ENCODE measurements at places on chromosomes 11 and 22. TPM values are rescaled to one million over a fixed set of nuclear protein-coding genes. Genes with fewer than 3 reads are reported as not detected.

GRCh38 chr11:24623121-24623520, 126.3 kb downstream of the LUZP2 start:
- no peak for DNase-seq

- no peak for DNase-seq
These were observed 141.2 kb downstream of the CADM1 start for GRCh38 chr11:115362997-115363396.

- no peak for DNase-seq
These were observed 31.4 kb downstream of the TOLLIP start for GRCh38 chr11:1277936-1278512.

DNA sequence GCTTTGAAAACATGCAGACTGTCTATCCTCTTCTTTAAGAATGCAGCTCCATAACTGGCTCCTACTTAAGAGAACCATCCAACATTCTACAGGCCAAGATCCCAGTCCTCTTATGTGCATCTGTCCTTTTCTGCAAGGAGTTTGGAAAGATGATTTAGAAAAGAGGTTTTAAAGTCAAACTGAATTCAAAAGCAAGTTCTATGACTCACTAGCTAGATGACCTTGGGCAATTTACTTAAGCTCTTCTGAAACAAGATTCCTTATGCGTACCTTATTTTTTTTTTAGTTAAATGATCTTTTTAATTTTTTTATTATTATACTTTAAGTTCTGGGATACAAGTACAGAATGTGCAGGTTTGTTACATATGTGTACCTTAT, 29.2 kb downstream of the GUCY1A2 start:
- no peak for DNase-seq

DNA sequence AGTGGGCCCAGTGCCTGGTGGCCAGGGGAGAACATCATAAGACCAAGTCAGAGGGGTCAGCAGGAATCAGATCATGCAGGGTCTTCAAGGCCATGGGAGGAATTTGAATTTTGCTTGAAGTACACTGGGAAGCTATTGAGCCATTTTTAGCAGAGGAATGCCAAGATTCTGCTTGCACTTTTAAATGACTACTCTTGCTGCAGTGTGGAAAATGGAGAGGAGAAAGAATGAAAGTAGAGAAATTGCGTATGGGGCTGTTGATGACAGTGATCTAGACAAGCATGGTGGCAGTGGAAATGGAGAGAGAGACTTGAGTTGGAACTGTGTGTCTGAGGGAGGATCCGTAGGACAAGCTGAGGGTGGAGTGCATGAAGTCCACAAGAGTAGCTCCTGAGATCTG, 128.1 kb downstream of the WNT7B start:
- no peak for DNase-seq

GRCh38 chr11:119936426-119936825, 201.5 kb downstream of the TRIM29 start:
- DNase-seq = no peak

- DNase-seq = no peak
These were observed 1.3 kb upstream of the BARX2 start for GRCh38 chr11:129374081-129374992.

- DNase-seq = peak; percentile 44
These were observed 4.2 kb downstream of the TCIRG1 start for GRCh38 chr11:68043029-68043348.

DNA sequence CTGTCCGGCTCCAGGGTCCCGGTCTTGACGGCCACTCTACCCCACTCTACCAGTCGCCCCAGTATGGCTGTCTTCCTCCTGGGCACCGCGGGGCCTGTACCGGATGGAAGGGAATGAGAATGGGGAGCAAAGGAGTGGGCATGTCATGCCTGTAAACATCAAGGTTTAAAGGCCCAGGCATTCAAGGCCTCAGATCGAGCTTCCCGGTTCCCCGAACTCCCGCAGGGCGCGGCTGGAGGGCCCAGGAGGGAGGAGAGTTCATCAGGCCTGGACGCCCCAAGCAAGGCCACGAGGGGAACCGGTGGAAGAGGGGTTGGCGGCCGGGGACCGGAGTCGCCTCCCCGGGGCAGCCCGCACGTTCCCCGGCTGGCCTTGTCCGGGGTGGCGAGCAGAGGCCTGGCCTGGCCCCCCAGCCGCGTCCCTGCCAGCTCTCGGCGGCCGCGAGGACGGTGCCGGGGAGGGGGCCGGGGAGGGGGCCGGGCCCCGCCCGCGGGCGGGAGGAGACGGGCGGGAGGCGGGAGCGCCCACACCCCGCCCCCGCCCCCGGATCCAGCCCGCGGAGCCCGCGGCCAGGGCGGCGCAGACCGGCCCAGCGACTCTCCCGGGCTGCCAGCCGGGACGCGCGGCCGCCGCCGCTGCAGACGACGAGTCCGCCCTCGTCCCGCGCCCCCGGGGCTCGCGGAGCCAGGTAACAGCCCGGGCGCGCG, at the start of gene CDC42EP1:
Gene CDC42EP1 (plus strand): TSS at position 580 of the 707 bp plus-strand sequence. CDS start 5,870 bp downstream, outside the sequence.
- DNase-seq = peak; percentile 62

GRCh38 chr11:116211147-116211546, 561.6 kb downstream of the BUD13 start:
- no peak for DNase-seq

DNA sequence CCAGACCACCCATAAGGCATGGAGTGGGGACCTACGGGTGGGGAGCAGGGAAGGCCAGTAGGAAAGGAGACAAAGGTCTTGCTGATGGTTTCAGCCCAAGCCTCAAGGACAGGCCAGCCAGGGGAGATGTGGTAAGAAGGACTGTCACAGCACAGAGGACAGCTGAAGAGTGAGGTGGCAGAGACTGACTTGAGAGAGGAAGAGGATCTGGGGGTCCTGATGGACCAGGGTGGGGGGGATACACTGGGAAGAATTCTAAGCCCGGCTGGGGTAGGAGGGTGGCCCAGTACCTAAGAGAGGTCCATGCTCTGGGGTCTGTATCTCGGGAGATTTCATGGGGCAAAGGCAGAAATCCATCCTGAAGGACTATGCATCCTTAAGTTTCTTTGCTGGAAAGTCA, 66.1 kb upstream of the THY1 start:
- DNase-seq = no peak

DNA sequence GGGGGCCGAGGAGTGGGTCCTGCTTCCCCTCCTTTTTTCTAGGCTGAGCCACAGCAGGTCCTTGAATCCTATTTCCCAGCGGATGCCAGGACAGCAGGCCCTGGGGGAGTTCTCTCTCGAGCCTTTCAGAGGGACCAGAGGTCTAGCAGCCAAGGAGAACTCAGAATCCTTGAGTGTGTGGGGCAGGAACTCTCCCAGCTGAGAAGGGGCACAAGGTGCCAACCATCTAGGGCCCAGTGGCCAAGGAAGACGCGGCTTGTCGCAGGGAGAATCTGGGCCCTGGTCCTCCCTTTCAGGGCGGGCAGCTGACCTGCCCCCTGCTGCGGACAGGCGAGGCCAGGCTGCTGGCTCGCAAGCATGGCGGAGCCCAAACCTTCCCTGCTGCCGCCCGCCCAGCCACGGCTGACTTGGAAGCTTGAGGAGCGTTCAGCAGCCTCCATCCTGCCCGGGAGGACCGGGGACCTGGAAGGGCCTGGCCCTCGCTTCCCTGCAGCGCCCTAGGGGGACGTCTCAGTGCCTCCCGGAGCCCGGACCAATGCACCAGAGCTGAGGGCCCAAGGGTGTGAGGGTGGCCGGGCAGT, 972 bp upstream of the TSSC4 start:
- no peak for DNase-seq

DNA sequence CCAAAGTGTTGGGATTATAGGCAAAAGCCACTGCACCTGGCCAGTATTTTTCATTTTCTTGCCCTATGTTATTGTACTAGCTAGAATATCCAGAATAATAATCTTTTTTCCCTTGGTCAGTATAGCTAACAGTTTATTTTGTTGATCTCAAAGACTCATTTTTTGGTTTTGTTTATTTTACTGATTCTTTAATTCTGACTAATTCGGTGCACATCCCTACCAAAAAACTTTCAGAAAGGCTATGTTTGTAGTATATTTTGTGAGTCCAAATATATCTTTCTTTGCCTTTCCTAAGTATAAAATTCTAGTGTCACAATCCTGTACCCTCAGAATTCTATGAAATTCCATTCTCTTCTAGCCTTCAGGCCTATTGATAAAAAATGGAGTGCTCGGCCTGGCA, 84.3 kb downstream of the PHF21A start:
- no peak for DNase-seq

GRCh38 chr11:46120346-46121300, 631 bp downstream of the PHF21A start:
- DNase-seq = peak; percentile 45

- no peak for DNase-seq
These were observed 29.4 kb downstream of the CCDC83 start for GRCh38 chr11:85884581-85885021.

GRCh38 chr11:46293641-46294103, 16.2 kb downstream of the CREB3L1 start:
- DNase-seq = peak; percentile 28

Gene PLAAT4
- 1.7 TPM for polyA plus RNA-seq

Gene CCDC157
- polyA plus RNA-seq = 0.95 TPM

Gene RIMBP3B
- 0.18 TPM for polyA plus RNA-seq

Gene TRPC6
- not detected for polyA plus RNA-seq

Gene GRM5
- not detected for polyA plus RNA-seq

Gene HRAS
- 61.3 TPM for polyA plus RNA-seq

Gene OMP
- not detected for polyA plus RNA-seq

Gene MRGPRX3
- not detected for polyA plus RNA-seq

Gene CRKL
- polyA plus RNA-seq = 114 TPM

All from K562 (cell line).